ENCODE measurements at places on chromosomes 4 and X.
A peak's percentile ranks its signal among the peaks of the same experiment; 100 is the strongest.

DNA sequence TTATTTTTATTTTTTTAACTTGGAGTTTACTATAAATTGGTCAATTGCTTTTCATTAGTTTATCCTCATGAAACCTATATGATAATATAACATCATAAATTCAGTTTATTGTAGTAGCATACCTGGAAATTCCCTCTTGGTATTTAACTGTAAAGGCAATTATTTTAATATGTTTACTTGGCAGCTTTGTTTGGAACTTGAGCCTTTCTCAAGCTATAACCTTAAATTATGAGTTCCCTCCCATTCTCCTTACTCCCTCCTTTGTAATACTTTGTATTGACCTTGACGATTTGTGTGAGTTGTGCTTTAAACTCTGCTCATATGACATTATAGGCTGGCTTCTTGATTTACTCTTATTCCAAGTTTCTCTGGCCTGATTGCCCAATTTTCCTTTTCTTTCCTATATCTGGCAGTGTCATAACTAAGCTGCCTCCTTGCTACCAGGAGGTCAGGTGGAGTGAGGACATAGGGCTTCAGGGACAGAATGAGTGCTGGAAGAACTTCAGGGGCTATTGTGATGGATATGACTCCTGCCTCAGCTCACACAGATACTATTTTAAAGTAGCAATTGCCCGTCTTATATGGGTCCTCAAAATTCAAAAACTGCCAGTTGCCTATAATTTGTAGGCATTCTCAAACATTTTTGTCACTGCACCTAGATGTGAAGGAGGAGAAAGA lies 77.7 kb downstream of the RAP1GDS1 start:
- DNase-seq, result no peak

DNA sequence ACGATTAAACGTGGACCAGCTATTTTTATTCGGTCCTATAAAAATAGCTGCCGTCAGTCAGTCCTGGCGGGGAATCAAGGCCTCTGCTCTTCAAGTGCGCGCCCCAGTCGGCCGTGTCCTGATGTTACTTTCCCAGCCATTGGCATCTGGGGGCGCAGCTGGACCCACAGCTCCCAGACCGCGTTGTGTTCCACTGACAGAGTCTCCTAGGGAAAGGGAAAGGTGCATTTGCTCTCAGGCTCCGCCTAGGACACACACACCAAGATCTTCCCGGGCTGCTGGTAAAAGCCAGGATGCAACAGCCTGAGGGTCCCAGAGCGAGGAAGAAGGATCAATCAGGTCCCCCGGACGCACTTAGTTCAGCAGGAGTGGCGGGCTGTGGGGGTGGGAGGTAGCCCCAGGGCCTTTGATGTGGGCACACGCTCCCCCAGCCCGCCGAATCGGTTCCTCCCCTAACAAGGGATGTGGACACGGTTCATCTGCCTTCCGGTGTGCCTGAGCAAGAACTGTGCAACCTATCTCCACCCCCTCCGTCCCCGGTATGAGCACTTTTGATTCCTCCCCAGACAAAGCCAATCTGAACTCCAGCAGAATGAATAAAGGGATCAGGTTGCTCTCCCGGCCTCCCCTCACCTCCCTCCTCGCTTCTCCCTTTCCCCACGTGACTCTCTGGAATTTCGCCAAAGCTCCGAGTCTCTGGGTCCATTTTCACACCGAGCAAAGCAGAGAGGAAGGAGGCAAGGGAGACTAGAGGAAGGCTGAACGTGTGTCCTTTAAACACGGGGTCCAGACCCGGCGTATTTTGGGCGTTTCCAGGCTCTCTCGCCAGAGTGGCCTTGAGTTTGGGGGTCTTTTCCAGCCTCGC lies 626 bp upstream of the FRAS1 start:
- DNase-seq, result peak; percentile 80

DNA sequence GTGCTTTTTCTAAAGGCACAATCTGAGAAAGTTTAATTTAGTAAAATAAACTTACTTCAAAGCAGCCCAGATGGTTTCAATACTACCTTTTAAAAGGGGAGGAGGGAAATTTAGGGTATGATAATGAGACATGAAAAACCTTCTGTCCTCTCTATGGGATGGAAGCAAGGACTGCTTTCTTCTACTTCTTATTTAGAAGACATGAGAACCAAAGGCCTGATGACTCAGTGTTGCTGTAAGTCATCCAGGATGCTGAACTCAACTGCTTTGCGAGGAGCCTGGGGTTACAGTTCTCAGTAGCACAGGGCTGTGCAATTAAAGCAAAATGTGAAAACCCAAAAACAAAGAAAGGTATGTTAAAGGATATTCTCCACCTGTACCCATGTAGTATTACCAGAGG lies 140.8 kb upstream of the EDNRA start:
- peak; percentile 48 for DNase-seq

DNA sequence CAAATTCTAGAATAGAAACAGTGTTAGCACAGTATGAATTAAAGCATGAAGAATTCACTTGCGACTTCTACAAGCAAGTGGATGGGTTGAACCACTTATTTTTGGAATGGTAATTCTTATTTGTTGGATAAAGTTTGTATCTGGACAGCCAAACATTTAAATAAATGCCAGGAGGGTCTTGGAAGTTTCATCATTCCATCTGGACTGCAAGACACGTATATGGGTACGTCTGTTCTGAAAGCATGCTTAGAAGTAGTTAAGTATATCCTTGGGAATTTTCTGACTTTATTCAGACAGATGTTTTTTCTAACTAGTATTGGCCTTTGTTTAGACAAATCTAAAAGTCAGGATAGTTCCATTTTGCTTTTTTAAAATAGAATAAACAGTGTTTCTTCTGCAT lies 77.5 kb upstream of the CASK start:
- DNase-seq, result no peak

DNA sequence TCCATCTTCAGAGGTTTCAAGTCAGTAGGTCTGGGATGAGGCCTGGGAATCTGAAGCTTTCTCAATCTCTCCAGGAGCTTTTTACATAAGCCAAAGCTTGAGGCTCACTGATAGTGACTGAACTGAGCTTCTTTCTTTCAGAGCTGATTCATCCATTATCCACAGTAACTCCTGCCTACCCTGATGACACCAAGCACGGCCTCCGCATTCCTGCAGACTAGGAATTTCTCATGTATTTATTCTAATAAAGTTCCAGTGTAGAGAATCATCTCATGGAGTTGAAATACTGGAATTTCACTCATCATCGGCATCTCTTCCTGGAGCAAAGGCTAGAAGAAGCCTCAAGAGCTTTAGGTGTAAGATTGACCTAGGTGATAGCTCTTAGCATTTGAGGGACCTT lies 12.1 kb upstream of the DCTD start:
- peak; percentile 53 for DNase-seq

DNA sequence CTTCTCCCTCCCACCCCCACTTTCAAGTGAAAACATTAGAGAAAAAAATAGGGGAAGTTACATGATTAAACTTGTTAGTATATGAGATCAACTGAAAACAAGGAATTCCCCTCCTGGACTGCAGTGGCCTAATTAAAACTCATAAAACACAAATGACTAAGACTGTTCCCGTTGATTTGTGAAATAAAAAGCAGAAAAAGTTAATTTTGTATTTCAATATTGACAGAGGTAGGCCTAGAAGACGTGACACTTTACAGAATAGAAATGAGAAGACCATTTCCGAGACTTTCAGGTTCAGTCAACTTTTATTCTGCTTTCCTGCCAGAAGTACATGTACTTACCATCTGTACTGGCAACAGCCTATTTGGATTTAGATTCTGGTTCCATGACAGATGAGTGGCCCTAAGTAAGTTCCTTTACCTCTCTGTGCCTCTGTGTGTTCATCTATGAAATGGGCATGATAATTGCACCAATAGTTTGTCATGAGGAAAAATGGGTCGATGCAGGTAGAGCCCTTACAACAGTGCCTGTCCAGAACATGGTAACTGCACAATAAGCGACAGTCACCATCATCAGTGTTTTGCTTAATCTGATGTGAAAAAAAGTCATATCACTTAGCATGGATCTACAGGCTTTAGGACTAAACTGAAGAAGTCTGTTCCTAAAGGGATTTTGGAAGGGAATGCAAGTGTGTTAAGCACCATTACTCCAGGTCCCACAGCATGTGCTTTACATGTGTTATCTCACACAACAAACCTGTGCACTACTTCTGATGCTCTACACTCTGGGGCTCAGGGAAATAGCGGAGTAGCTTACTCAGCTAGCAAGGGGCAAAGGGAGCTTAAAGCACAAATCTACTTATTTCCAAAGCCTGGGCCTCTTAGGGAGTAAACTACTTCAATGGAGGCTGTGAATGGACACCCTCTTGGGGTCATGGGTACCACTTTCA lies 562.3 kb upstream of the DIPK2B start:
- no peak for DNase-seq

Data from urothelium cell line (cell line).